RCC 7860 (cell line): ENCODE measurements at places on chromosomes 3 and 15.
A peak's percentile ranks its signal among the peaks of the same experiment; 100 is the strongest.

GRCh38 chr3:196788528-196788927 is 48.9 kb downstream of the PAK2 start:
- DNase-seq, result no peak

DNA sequence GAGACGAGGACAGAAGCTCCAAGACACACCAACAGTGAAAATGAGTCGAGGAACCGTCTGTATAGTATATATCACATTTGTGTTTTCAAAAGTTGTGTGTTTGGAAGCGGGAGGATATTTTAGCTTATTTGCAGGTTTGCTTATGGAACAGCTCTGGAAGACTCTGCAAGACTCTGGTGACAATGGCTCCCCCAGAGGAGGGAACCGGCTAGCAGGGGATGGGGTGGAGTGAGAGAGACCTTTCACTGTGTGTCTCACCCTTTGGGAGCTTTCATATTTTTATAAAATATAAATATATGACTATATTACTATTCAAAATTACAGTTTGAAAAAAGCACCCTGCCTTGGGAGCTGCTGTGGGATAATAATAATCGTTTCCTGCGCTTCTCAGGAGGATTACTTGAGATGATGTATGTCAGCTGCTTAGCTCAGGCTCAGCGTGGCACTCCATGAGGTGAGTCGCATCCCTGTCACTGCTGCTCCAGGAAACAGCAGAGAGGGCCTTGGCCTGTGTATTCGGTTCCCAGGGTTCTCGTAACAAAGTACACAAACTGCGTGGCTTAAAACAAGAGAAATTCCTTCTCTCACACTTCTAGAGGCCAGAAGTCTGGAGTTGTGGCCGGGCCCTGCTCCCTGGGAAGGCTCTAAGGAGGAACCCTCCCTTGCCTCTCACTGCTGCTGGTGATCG is 183.9 kb downstream of the FAM43A start:
- peak; percentile 13 for DNase-seq

DNA sequence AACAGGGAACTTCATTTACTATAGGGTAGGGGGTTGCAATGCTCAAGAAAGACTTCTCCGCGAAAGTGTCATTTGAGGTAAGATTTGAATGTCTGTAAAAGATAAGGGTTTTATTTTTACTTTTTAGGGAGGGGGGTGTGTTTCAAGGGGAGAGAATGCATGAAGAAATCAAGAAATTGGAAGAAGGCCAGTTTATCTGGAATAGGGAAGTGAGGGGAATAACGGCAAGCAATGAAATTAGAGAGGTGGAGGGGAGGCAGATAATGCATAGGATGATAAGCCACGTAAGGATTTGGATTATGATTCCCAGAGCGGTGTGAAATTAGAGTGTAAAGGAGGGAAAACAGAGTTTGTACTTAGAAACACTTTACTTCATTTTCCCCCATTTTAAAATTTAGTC is 63.0 kb upstream of the MB21D2 start:
- no peak for DNase-seq

DNA sequence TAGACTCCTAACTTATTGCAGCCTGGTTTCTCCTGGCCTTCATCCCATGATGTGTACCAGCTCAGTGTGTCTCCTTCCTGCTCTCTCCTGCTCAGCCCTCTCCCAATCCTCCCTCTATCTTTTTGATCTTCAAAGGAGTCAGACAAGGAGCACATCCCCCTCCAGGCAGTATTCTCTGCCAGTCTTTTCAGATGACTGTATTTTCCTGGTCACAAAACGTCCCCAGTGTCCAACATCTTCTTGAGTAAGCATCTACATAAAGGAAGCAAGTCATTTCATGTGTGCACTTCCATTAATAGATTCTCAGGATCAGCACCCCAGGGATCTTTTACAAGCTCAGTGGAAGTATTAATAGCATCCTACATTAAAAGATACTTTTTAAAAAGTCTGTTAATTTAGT is 148.9 kb upstream of the THBS1 start:
- no peak for DNase-seq

- no peak for DNase-seq
Measured at GRCh38 chr3:45048244-45048643, 22.1 kb downstream of the CLEC3B start.

DNA sequence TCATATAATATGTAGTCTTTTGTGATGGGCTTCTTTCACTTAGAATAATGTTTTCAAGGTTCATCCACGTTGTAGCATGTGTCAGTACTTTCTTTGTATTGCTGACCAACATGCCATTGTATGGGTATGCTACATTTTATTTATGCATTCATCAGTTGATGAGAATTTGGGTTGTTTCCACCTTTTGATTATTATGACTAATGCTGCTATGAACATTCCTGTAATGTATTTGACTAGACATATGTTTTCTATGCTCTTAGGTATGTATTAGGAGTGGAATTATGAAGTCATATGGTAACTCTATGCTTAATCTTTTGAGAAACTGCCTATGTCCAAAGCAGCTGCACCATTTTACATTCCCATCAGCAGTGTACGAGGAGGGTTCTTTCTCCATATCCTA is 3.2 kb upstream of the PODXL2 start:
- DNase-seq, result no peak

GRCh38 chr3:9715764-9716437 is 12.3 kb downstream of the CPNE9 start:
- peak; percentile 83 for DNase-seq

- DNase-seq, result no peak
Measured at GRCh38 chr3:182596676-182597410, 196.5 kb upstream of the ATP11B start.

- DNase-seq, result peak; percentile 16
Measured at GRCh38 chr3:28286595-28286994, 45.2 kb downstream of the CMC1 start.

DNA sequence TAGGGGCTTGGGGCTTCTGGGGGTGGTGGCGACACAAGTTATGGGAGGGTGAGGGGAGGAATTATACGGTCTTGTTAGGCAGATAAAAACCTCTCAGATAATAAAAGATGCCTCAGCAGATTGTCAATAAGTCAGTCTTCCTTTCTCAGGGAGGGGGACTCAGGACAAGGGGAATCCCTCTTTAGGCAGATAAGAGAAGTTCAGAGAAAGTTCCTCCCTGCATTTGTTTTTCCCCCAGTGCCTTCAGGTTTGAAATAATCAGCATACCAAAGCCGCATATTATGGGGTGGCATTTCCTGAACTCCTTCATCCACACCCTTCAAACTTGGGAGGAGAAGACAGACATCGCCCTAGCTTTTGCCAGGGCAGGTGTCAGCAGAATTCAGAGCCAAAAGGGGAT is 8.5 kb downstream of the PPCDC start:
- DNase-seq, result no peak

- DNase-seq, result peak; percentile 24
Measured at GRCh38 chr3:101939361-101940049, 90.2 kb downstream of the NFKBIZ start.

GRCh38 chr3:59334585-59334984 is 284.8 kb upstream of the CFAP20DC start:
- no peak for DNase-seq

- DNase-seq, result no peak
Measured at GRCh38 chr3:175077216-175077615, 218.1 kb downstream of the NAALADL2 start.

- no peak for DNase-seq
Measured at GRCh38 chr3:48024401-48024800, 8.2 kb upstream of the MAP4 start.

GRCh38 chr3:126269354-126269753 is 87.9 kb downstream of the KLF15 start:
- DNase-seq, result no peak

DNA sequence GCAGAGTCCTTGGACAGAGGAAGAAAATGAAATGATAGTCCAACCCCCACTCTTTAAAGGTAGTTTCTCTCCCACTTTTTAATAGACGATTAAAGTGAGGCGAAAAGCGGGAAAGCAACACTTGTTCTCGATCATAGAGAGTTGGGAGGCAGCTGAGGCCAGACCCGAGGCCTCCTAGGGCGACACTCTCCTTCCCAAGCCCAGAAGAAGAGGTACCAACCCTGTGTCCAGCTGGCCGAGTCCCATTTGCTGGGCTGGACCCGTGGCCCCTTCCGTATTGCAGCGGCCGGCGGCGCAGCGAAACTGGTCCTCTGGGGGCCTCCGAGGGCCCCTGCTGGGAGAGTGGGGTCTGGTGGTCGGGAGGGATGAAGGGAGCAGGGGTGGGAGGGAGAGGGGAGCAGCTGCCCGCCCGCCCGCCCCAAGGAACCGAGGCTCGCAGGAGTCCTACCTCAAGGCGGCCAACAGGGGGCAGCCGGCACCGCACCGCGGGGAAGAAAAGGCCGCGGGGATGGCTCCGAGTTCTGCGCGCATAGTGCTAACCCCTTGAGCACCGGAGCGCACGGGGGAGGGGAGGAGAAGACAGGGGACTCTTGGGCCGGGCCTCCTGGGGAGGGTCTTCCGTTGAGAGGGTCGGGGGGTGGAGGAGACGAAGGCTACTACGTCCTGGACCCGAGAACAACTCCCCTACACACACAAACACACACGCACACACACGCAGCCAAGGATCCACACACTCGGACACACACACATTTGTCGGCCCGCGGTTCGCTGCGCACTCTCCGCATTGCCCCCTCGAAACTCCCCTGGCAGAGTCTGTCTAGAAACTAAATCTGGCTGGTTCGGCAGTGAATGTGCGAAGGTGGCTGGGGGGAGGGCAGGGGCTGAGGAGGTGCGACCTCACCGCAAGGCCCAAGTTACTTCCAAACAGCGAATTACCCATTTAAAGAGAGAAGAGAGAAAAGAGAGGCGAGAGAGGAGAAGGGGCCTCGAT is 2.0 kb downstream of the WNT5A start:
- peak; percentile 50 for DNase-seq

- no peak for DNase-seq
Measured at GRCh38 chr15:35912196-35912595, 366.2 kb upstream of the DPH6 start.

DNA sequence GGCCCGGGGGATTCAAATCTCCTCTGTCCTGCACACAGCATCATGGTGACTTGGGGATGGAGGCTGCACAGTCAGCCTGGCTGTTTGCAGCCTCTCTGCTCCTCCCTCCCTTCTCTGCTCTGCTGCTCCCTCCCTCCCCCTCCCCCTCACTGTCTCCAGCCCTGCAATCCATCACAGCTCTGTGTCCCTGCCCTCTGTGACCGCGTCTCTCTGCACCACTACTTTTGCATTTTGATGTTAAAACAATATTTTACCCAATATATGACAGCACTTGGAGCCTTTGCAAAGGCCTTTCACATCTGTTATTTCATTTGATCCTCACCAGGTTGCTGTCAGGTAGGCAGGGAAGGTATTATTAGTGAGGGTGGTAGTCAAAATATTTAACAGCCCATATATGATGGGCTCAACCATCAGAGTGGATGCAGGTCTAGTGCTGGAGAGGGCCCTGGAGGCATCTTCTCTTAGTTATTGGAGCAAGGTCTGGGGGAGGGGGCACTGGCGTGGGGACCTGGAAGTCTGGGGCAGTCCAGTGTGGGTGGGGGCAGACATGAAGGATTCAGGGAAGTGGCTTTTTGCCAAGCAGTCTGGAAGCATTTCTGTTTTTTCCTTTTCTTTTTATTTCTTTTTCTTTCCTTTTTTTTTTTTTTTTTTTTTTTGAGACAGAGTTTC is 16.3 kb upstream of the VPS8 start:
- DNase-seq, result no peak

GRCh38 chr3:36707623-36708409 is 56.5 kb downstream of the DCLK3 start:
- peak; percentile 69 for DNase-seq

DNA sequence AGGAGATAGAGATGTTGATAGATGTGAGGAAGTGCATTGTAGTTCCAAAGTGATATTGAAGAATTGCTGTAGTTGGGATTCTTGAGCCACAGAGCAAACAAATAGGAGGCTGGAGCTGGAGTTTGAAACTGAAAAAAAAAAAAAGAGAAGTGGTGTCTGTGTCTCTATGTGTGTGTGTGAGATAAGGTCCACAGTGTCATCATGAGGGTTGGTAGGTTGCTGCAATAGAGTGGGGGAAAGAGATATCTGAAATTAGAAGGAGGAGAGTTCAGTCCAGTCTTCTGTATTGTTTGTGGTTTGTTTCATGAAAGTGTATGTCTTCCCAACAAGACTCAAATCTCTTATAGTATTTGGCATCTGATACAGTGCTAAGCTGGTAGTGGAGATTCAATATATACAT is 37.3 kb upstream of the CACNA1D start:
- no peak for DNase-seq

GRCh38 chr3:186150041-186150830 is 41.3 kb upstream of the ETV5 start:
- no peak for DNase-seq

DNA sequence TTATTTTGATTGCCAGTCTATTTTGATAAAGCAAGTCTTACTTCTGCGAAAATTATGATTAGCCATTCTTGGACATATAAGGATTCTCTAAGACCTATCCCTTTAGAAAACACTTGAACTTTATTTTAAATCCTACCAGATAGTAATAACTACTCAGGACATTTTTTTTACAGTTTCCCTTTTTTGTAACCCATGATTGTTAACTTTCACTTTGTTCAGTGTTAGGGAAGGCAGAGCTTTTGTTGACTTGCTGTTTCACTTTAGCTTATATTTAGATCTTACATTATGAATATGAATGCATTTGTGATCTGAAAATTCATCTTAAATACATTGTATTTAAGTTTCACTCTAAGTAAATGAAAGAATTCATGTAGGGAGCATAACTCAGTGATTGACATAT is 167.0 kb downstream of the AKAP13 start:
- no peak for DNase-seq

GRCh38 chr15:65900488-65900887 is 31.2 kb downstream of the RAB11A start:
- no peak for DNase-seq

- no peak for DNase-seq
Measured at GRCh38 chr15:70112074-70112395, 14.3 kb upstream of the TLE3 start.

DNA sequence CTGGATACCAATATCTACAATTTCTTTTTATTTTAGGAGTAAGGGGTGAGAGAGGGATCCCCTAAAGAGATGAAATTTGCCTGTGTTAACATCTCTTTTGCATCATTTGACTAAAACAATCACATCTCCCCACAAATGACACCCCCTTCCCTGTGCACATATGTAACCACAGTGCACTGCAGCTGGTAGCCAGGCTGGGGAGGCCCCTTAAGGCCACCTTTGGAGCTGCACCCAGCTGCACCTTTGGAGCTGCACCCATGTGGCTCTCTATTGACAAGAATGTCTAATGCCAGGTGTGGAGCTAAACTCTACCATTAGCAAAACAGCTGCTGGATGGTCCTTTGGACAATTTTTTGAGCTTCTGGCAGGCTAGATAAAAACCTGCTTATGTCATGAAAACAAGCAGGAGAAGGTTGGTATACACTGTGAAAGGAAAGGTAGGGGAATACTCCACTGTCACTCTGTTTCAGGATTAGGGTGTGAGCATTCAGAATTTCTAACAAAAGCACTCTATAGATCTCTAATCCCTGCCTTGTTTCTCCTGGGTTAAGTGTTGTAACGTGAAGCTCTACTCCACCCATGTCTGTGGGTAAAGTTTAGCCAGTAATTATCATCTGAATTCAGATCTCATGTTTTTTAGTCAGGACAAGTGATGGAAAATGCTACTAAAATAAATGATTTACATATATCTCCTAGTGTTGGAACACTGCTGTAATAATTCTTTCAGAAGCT is 52.1 kb downstream of the TFG start:
- no peak for DNase-seq

- no peak for DNase-seq
Measured at GRCh38 chr3:168738527-168739325, 643.0 kb upstream of the GOLIM4 start.

- DNase-seq, result no peak
Measured at GRCh38 chr3:108718454-108718853, 38.8 kb downstream of the RETNLB start.

GRCh38 chr3:160831401-160831800 is 75.4 kb downstream of the PPM1L start:
- DNase-seq, result no peak
